ENCODE measurements at places on chromosomes 3 and 15. TPM values are rescaled to one million over a fixed set of nuclear protein-coding genes. Genes with fewer than 3 reads are reported as not detected.
A peak's percentile ranks its signal among the peaks of the same experiment; 100 is the strongest.

GRCh38 chr3:154304116-154304786 is 20.0 kb downstream of the DHX36 start:
- no peak for DNase-seq

- peak; percentile 65 for DNase-seq
Observed at GRCh38 chr3:146313746-146314111, 62.8 kb upstream of the PLSCR4 start.

- DNase-seq: no peak
Observed at GRCh38 chr15:40070166-40070557, 31.2 kb upstream of the SRP14 start.

- no peak for DNase-seq
Observed at GRCh38 chr3:122343654-122344053, 18.6 kb downstream of the CSTA start.

DNA sequence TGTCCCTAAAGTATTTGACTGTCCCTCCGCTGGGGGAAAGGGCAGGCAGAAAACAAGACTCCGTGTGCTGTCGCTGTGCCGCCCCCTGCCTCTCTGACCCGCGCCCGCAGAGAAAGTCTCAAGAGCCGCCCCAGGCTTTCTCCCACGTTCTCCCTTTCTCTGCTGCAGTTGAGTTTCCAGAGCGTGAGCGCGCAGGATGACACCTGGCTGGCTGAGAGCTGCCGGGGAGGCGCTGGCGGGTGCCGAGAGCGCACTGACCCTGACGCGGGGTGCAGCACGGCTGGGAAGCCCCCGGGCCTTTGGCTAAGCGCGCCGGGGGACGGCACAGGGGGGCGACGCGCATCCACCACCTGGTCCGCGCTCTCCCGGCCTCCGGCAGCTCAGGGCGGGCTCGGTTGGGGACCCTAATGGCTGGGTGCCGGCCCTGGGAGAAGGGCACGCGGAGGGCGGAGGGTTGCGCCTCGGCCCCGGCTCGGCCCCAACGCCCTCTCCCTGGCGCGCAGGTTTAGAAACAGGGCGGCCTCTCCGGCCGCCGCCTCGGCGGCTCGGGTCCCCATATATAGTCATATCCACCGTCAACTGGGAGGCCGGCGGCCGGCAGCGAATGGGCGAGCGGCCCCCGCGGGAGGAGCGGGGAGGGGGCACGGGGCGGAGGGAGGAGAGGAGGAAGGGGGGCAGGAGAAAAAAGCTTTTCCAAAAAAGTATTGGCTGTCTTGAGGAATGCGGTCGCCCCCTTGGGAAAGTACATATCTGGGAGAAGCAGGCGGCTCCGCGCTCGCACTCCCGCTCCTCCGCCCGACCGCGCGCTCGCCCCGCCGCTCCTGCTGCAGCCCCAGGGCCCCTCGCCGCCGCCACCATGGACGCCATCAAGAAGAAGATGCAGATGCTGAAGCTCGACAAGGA is at the start of gene TPM1:
Gene TPM1 (plus strand): TSS at position 774 of the 903 bp plus-strand sequence. CDS start 83 bp downstream, at position 857.
- DNase-seq: peak; percentile 96

DNA sequence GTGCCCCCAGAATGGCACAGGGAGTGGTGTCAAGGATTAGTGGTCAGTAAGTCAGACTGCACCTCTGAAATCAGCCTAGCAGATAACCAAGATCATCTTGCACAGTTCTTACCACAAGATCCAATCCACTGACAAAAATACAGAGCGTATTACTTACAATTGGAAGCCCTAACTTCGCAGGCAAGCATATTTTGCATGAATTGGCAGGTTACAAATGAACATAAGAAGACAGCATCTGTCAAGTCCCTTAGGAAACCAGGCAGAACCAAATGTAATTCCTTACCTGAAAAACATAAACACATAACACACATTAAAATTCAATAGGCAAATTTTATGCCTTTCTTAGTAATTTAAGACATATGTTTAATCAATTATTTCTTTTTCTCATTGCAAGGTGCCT is 293.4 kb downstream of the MAGI1 start:
- DNase-seq: no peak

- no peak for DNase-seq
Observed at GRCh38 chr3:10188804-10189556, 24.3 kb downstream of the IRAK2 start.

GRCh38 chr3:147483578-147483977 is 74.4 kb downstream of the ZIC1 start:
- no peak for DNase-seq

GRCh38 chr3:197749315-197749600 is 425 bp upstream of the FYTTD1 start:
- peak; percentile 62 for DNase-seq

- DNase-seq: no peak
Observed at GRCh38 chr3:170529912-170530311, 56.0 kb downstream of the SLC7A14 start.

DNA sequence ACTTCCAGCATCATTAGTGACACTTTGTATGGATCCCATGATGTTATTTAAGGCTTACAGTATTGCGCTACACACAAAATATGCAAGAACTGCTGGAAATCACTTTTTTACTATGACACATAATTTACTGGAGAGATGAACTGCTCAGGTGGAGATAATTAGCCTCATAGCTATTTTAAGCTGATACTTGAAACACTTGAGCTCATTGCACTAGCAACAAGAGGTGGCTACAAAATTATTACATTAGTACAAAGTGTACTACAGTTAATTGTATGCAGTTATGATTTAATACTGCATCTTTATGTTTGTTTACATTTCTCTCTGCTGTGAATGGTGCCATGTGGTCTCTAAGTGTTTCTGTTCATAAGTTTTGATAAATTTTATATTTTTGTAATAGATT is 6.5 kb upstream of the LZTFL1 start:
- DNase-seq: no peak

- no peak for DNase-seq
Observed at GRCh38 chr3:13540297-13540995, 8.5 kb upstream of the FBLN2 start.

GRCh38 chr3:30749230-30749629 is 142.8 kb downstream of the TGFBR2 start:
- no peak for DNase-seq

GRCh38 chr3:195736866-195737490 is 16.2 kb downstream of the MUC20 start:
- no peak for DNase-seq

DNA sequence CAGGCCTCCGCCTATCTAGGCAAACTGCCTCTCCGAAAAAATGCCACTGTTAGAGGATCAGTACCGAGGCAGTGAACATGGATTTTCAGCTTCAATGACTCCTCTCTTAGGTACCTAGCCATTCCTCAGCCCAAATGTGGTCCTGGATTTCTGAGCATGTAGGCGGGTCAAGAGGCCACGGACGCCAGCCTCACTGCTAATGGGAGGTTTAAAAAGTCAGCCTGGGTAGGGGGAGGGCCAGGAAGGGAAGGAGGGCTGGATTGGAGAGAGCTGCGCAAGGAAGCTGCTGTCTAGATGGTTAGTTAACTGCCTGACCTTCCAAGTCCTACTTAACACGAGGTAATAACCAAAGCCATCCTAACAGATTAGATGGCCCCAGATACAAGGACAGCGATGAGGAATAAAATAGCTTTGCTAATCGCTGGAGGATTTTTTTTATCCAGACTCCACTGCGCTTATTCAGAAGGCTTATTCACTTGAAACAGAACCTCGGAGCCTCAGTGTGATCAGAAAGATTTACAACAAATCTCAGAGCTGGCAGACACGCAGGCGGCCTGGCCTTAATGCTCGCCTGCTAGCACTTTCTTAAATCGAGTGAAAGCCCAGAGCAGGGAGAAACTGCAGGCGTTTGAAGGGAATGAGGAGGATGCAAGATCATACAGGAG is 34.3 kb downstream of the TLE3 start:
- DNase-seq: no peak

DNA sequence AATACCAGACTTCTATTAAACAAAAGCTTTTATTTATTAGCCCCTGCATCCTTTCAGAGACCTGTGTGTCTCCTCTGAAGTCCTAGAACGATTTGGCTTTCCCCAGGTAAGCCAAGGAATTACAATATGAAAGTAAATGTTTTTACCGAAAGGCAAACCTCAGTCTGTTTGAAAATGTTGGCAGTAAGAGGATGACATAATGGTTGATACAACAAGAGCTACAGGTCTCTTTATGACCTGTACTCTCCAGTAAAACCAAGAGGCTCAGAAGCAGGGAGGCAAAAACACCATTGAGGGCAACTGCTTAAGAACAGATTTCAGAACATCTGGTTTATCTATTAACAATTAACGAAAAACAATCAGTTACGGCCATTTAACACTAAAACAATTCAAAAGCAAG is 107.8 kb downstream of the ADAM10 start:
- DNase-seq: no peak

GRCh38 chr3:99211309-99211708 is 309.8 kb upstream of the DCBLD2 start:
- no peak for DNase-seq

DNA sequence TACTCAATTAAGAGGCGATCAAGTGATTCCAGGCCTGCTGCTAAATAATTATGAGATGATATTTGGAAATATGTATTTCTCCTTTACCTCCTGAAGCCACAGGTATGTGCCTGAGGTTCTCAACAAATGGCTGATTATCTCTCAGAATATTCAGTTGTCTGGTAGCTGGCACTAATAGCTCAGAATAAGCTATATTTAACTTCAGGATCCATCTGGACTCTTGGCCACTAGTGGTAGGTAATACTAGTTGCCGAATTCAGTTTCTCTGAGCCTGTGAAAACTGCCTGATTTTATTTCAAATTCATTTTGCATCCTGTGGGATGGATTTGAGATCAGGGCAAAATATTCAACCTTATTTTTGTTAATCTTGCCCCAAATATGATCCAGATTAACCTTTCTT is 499.0 kb downstream of the DIPK2A start:
- DNase-seq: no peak

- DNase-seq: peak; percentile 0
Observed at GRCh38 chr3:48403533-48404439, 26.1 kb downstream of the PLXNB1 start.

DNA sequence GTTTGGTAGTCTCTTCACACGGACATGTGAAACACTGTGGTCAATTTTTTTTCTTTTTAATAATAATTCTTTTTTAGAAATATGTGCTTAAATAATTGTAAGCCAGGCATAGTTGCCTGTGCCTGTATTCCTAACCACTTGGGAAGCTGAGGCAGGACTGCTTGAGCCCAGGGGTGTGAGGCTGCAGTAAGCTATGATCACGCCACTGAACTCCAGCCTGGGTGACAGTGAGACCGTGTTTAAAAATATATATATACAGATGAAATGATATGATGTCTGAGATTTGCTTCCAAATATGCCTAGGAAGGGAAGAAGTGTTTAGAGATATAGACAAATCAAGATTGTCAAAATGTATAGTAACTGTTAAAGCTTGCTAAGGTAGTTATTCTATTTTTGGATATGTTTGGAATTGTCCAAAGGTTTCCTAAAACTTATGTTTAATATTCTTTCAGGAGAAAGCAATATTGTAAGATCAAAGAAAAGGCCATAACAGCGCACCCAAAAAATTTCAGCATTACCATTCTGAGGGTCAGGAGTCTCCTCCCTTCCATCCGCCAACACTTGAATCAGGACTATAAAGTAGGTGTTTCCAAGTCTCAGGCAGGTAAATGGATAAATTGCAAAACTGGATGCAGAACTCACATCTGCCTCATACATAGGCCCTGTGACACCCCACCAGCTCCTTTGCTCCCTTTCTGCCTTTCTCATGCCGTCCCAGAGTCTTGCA is 532 bp upstream of the SELENOT start:
- no peak for DNase-seq

DNA sequence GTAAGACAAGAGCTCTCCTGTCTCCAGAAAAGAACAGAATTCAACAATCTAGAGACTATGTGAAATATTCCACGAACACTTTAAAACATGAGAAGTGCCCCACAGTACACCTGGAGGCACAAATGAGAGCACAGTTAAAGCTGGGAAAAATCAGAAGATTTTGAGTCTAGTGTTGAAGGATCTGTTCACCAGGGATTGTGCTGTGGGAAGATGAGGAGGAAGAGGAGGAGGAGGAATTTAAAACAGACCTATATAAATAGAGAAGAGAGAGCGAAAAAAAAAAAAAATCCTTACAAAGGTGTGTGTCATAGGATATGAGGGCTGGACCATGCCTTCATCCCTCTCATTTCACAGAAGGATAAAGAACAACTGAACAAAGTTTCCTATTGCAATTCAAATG is 361.0 kb upstream of the SEMA6D start:
- DNase-seq: no peak

GRCh38 chr3:8458711-8459110 is 42.9 kb upstream of the LMCD1 start:
- peak; percentile 30 for DNase-seq

- DNase-seq: no peak
Observed at GRCh38 chr3:193711523-193711963, 118.5 kb downstream of the OPA1 start.

Gene TLR9
- total RNA-seq: not detected

Gene PTH1R
- not detected for total RNA-seq

Gene STRIT1
- total RNA-seq: not detected

Gene CCR3
- total RNA-seq: not detected

Gene CCR2
- total RNA-seq: not detected

Gene PLA2G4E
- total RNA-seq: not detected

Gene NUSAP1
- 204 TPM for total RNA-seq

Gene FOXB1
- 0.06 TPM for total RNA-seq

Gene MEX3B
- 6.1 TPM for total RNA-seq

Gene NEK10
- total RNA-seq: 0.29 TPM

Gene FSTL1
- 476 TPM for total RNA-seq

Gene DUOXA2
- not detected for total RNA-seq
